ENCODE measurements at places on chromosomes 12 and 14.

- DNase-seq: no peak
These were observed 4.4 kb upstream of the TMTC2 start for GRCh38 chr12:82682326-82682725.

DNA sequence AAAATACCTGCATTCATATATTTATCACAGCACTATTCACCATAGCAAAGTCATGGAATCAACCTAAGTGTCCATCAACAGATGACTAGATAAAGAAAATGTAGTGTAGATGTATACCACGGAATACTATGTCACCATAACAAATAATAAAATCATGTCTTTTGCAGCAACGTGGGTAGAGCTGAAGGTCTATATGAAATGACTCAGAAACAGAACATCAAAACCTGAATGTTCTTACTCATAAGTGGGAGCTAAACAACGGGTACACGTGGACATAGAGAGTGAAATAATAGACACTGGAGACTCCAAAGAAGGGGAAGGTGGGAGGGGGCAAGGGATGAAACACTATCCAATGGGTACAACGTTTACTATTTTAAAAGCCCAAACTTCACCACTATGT is 37.9 kb downstream of the SLC38A1 start:
- no peak for DNase-seq

DNA sequence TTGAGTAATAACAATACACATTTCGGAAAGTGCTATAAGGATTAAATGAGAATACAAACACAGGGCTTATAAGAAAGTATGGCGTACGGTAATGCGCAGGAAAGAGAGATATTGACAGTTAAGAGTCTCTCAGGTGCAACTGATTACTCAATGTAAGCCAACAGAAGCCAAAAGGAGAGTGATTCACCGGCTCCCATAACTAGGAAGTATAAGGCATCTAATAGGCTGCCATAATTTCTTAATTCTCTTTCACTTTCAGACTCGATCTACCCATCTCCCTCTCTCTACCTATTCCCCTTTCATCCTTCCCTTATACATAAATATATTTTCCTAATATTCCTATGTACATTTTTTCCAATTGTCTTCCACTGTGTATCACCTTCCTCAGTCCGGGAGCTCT is 90.0 kb downstream of the MDGA2 start:
- no peak for DNase-seq

DNA sequence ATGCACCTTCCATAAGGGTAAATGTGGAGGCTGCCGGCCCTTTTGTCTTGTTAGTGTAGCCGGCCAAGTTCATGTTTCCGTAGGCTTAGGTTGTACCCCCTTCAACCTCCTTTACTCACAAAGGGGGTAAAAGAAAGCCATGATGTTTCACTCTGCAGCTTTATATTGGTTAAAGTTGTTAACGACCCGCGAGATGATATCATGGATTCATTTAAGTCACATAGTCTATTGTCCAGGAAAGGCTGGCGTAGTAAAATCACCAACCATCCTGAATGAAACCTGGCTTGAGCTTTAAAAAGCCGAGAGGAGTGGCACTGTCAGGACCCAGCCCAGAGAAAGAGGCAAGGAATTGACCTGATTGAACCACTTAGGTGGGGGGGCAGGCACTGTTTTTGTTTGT is 1.3 kb downstream of the UNG start:
- no peak for DNase-seq

GRCh38 chr12:94942663-94943062 is 60.8 kb downstream of the NDUFA12 start:
- peak; percentile 76 for DNase-seq
